ENCODE measurements at places on chromosomes 7 and 10. TPM values are rescaled to one million over a fixed set of nuclear protein-coding genes. Genes with fewer than 3 reads are reported as not detected.

Gene TMEM140
- polyA plus RNA-seq: 16.4 TPM

DNA sequence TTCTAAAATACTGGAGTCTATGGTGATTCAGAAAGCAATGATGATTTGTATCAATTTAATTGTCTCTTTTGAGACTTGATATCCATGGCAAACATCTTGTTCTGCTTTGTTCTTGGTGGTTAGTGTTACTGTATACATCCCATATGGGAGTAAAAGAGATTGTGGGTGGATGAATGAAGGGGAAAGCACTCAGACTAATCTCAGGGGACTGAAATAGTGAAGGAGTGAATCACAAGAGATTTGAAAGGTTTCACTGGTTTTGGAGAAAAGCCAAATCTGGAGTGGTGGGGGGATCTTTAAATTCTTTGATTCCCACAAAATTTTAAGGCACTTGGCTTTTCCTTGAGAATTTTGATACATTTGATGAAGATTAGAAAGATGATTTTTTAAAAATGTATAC is 369.4 kb downstream of the INHBA start:
- no peak for DNase-seq

Gene MBL2
- polyA plus RNA-seq: not detected

Gene SAMD9L
- 10.4 TPM for polyA plus RNA-seq

Gene SLC18A3
- polyA plus RNA-seq: not detected

DNA sequence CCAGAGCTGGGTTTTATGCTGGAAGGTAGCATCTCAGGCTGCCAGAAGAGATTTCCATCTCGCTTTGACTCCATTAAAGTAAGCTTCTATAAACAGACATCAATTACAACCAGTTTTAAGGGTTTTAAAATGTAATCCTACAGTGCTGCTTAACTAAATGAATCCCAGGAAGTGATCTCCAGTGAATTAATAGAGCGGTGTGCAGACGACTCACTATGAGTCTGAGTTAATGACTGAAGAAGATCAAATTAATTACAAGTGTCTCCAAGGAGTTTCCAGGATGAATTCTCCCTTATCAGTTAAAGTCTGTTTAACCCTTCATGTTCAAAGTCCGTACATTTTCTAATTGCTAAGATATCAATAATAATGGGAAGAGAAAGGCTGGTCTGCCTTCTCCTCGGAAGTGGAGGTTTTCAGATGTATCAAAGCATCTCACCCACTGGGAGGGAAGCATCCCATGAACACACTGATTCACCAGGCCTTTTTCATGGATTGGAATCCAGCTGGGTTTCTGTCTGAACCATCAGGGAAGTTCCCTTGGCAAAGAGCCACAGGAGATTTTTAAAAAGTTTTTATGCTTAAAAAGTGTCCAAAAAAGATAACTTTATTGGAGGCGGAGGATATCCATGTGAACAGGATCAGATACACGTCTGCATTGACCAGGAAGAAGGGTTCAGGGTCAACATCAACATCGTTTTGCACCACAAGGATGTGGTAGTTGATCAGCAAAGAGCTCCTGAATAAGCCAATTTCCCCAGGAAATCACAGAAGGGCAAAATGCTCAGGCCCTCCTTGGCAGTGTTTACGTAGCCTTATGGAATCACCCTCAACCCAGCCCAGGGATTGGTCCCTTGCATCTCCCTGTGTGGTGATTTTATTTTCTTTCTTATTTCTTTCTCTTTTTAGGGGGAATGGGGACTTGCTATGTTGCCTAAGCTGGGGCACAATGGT is 288.2 kb downstream of the POU6F2 start:
- no peak for DNase-seq

DNA sequence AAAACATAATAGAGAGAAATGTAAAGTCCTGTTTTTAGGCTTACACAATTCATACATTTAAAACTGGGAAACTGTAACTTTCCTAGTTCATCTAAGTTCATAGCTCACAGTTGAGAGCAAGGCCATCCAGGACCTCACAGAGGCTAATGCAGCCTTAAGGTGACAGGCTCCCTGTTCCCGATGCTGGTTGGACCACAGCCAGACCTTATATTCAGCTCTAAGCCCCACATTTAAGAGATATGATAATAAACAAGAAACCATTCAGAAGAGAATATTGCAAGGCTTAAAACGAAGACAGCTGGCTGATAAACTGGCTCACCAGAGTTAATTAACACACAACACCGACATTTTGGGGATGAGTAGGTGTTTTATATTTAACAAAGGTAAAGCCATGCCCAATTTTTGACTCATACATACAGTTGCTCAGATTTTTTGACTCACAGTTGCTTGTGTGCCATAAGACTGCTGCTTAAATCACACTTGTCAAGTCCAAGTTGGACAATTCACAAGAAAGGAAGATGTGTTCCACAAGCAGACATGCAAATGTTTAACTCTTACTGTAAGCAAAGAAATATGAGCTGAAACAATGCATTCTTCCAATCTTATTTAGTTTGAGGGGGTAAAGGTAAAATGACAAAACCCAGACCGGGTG is 41.1 kb upstream of the TMEM213 start:
- no peak for DNase-seq

GRCh38 chr7:122219253-122219865 is 75.3 kb upstream of the AASS start:
- DNase-seq: peak; percentile 13

Gene GHRHR
- polyA plus RNA-seq: not detected

GRCh38 chr7:14351167-14351566 is 361.7 kb upstream of the ETV1 start:
- DNase-seq: no peak

DNA sequence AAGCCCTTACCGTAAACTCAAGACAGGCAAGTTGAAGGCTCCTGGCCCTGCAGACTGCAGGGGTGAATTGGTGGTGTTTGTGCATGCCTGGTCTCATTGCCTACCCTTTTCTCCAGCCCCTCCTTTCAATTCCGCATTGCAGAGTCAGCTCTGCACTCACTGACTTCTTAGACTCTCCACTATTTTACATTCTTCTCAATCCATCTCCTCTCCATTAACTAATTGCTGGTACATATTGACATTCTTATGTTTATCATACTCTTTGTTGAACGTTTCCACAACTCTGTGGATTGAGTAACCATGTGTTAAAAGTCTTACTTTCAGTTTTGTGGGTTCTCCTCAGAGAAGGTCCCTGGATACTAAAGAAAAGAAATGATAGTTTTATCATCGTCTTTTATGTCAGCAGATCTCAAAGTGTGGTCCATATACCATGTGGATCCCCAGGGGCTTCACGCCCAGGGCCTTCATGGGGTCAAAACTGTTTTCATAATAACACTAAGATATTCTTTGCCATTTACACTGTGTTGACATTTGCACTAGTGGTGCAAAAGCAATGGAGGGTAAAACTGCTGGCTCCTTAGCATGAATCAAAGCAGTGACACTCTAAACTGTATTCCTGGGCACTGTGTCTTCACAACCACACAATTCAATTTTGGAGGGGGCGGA is 135.4 kb upstream of the FZD1 start:
- no peak for DNase-seq

Gene PDLIM1
- 92.0 TPM for polyA plus RNA-seq

- DNase-seq: no peak
Observed at GRCh38 chr7:124376111-124376510, 343.2 kb upstream of the TMEM229A start.

Gene PDCD11
- 33.3 TPM for polyA plus RNA-seq

DNA sequence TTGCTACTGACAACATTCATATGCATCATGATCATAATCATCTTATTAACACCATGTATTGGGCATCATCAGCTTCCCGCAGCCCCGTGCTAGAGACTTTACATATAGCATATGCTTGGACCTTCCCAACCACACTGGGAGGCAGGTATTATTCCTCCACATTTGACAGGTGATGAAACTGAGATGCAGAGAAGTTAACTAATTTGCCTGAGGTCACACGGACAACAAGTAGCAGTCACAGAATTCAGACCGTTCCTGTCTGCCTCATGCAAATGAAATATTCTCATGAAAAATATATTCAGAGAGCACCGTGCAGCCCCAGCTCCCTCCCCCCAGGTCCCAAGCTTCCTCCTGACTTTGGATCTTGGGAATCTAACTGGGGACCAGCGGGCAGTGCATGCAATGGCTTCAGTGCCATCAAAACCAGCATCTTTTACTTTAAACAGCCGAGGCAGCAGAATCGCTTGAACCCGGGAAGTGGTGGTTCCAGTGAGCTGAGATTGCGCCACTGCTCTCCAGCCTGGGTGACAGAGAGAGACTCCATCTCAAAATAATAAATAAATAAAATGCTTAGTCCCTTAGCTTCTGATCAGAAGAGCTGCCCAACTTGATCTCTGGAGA is 112.2 kb upstream of the GPR26 start:
- DNase-seq: no peak

Gene DOCK4
- polyA plus RNA-seq: 33.7 TPM

Gene PDK4
- 20.8 TPM for polyA plus RNA-seq

DNA sequence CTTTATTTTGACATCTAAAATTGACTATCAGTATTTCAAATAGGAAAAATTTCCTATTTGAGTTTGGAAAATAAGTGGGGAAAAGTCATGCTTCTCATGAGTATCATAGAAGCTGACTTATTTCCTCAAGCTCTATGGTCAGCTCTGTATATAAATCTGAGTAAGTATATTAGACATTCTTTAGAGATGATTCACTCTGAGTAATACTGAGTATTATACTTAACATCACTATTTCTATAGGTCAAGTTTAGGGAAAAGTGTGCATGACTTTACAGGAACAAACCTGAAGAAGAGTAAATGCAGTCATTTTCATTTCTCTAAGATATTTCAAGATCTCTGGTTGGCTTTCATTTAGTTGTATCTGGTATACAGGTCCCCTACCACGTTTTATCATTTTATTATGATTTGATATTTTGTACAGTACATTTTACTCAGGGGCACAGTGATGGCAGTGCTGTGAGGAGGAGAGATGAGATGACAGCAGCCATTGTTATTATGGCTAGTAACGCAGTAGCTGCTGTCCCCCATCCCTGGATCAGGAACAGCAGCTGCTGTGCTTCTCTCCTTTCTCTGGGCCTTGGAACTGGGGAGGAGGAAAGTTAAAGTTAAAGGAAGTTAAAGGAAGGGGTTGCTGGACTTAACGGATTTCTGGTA is 15.2 kb downstream of the SND1 start:
- DNase-seq: no peak

DNA sequence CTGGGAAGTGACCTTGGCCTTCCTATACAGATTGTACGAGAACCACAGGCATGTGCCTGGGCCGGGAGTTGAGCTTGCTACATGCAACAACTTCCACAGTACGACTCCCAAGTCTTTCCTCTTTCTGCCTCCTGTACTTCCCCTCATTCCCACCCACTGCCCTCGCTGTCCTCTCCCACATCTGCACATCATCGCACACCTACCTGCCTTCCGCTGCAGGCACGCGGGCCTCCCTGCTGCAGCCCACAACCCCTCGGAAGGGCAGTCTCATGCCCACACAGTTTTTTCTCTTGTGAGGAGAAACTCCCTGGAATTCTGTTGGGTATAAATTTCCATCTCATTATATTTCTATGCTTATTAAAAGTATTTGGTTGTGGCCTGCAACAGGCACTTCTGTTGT is 117.2 kb downstream of the ACTR3B start:
- DNase-seq: no peak

DNA sequence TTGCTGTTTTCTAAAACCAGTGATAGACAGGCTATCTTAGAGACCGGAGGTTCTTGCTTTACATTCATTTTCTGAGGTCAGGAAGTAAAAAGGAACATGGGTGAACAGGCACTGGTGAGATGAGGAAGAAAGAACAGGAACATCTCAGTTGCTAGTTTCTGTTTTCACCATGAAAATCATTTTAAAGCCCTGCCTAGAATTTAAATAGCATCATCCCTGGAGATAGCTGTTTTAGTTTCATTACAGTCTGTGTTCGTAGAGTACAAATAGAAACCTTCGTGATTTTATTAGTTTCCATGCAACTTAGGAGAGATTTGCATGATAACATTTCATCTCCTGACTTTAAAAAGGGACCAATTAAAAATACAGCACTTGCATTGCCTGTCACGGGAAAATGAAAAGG is 14.7 kb downstream of the KCNMA1 start:
- DNase-seq: no peak

Gene RNF32
- 8.1 TPM for polyA plus RNA-seq

DNA sequence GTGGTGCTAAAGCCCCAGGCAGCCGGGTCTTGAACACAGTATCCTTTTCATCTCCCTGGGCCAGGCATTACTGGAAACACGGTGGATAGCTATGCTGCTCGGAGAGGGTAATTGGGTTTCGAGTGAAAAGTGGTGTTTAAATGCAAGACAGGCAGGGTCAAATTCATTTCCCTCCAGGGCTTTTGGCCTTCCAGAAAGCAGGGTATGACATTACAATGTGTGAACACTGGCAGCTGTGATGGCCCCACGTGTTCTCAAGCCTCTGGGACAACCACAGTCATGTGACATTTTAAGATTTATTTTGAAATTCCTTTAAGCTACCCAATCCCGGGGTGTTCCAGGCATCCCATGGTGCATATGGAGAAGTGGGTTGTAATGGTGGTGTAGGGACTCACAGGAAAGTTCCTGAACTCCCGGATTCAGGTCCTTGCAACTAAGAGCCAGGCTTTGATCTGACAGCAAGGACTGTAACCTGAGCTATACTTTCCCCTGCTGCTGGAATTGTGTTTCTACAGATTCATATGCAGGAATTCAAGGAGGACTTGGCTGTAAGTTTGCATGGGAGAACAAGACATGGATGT is 46.8 kb downstream of the INSYN2A start:
- no peak for DNase-seq

DNA sequence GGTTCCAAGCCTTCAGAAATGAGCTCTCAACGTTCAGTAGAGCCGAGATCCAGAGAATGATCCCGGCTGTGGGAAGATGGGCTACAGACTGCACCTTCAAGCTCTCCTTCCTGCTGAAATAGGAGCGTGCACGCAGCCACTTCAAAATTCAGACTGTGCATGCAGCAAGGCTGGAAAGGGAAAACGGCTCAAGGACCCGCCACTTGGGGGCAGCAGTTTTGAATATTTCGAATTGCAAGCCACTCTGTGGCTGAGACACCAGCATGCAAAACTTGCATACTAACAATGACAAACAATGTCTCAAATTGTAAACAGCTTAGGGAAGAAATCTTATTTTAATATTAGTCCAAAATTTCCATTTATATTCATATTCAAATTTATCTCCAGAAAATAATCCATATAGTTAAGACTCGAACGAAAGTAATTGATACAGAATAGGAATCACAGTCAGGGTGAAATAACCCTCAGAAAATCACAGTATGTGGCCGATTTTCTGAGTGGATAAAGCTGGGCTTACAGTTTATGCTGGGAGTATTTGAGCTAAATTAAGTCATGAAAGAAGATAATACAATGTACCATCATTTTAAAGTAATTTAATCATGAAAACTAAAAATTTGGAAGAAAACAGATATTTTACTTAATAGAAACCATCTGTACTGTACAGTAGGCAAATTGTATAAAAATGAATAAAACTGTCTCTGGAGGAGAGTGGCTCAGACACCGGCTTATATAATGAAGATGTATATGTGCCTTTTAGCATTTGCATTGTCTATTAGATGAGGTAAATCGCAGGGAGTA is 137.9 kb upstream of the MKI67 start:
- peak; percentile 35 for DNase-seq

GRCh38 chr7:31853380-31853779 is 166.4 kb downstream of the PPP1R17 start:
- no peak for DNase-seq

Gene WNT2
- 140 TPM for polyA plus RNA-seq
